Activated CD8-positive, alpha-beta memory T cell treated with anti-CD3 and anti-CD28 coated beads, Interleukin-2, amount 50 U/mL, for 48 hours (primary cell): ENCODE measurements at places on chromosomes 16 and 17.

GRCh38 chr17:7156342-7156940 is 22.7 kb downstream of the ASGR1 start:
- DNase-seq, result no peak

GRCh38 chr16:51960931-51961330 is 586.0 kb downstream of the TOX3 start:
- no peak for DNase-seq

DNA sequence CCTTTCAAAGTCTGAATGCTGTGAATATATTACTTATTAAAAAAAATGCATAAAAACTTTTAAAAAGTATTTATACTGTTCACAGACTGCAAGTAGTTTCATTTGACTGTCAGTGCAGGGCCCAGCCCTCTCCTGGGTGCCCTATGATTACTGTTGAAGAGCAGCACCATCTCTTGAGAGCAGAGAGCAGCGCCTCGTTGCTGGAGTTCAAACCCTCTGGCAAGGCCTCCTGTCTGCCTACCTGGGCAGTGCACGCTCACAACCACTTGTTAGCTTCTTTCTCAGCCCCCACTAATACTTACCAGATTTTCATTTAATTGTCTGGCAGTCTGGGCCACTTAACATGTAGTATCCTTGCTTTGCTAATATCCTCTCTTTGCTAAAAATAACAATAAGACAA is 233.4 kb downstream of the PHKB start:
- DNase-seq, result no peak

- DNase-seq, result no peak
Measured at GRCh38 chr17:57442401-57442823, 186.1 kb downstream of the MSI2 start.

GRCh38 chr16:2955779-2956578 is 8.1 kb upstream of the KREMEN2 start:
- DNase-seq, result no peak

- DNase-seq, result no peak
Measured at GRCh38 chr17:37530420-37530819, 40.7 kb downstream of the DUSP14 start.

DNA sequence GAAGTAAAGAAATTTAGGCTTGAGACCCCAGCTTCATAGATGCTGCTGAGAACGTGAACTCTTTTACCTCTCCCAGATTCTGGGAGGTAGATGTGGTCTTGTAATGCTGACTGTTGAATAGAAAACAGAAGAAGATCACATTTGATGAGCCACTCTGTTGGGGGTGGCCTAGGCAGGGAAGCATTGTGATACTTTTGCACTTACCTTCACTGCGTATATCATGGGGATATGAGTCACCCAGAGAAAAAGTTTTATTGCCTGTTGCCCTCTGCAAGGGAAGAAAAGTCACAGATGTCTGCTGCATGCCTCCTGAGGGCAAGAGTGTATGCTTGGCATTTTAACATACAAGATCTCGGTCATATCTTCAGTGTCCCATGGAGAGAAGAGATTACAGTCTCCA is 365.4 kb downstream of the SNX29 start:
- no peak for DNase-seq

GRCh38 chr16:18800293-18800692 is 1.1 kb downstream of the ARL6IP1 start:
- DNase-seq, result no peak

- no peak for DNase-seq
Measured at GRCh38 chr16:85329059-85329812, 217.0 kb upstream of the CIBAR2 start.

GRCh38 chr16:66150698-66151482 is 215.6 kb upstream of the CDH5 start:
- DNase-seq, result no peak

DNA sequence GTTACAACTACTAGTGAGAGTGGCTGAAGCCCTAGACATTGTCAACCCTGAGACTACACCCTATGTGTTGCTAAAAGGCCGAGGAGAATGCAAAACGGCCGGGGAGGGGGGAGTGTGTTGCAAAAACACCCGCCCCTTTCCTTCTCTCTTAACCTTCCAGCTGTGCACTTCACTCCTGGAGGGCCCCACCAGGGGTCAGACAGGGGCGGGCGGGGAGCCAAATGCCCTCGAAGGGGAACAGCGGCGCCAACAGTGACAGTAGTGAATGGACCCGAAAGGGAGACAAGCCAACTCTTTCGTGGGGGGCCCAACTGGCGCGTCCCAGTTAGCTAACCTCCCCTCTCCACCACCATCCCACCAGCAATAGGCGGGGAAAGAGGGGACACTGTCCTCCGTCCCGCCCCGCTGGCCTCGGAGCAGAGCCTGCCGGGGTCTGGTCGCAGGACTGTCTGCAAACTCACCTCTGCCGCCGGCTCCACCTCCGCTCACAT is 352 bp downstream of the MARF1 start:
- peak; percentile 90 for DNase-seq

- DNase-seq, result no peak
Measured at GRCh38 chr17:39365872-39366271, 35.6 kb downstream of the FBXL20 start.

- DNase-seq, result peak; percentile 83
Measured at GRCh38 chr17:42773290-42774035, at the start of gene VPS25. Gene VPS25 (plus strand): TSS chr17:42773449. CDS start chr17:42773476, 27 bp downstream.

GRCh38 chr16:4788489-4788889 is 344 bp upstream of the SEPTIN12 start:
- no peak for DNase-seq

DNA sequence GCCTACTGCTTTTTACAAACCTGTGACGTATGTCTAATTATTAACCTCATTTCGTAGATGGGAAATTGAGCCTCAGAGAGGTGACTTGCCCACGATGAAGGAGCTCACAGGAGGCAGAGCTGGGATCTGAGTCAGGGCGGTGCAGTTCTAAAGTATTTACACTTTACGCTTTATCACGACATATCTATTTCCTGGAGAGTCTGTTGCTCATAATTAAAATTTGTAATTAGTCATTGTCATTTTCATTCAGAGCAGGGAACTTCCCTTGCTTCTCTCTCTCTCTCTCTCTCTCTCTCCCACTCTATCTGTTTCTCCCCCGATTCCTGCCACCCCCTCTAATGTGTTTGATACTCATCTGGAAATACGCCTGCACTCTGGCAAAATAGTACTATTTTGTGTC is 5.9 kb downstream of the SLC5A11 start:
- DNase-seq, result no peak

GRCh38 chr17:82096709-82097183 is 1.3 kb downstream of the FASN start:
- no peak for DNase-seq

DNA sequence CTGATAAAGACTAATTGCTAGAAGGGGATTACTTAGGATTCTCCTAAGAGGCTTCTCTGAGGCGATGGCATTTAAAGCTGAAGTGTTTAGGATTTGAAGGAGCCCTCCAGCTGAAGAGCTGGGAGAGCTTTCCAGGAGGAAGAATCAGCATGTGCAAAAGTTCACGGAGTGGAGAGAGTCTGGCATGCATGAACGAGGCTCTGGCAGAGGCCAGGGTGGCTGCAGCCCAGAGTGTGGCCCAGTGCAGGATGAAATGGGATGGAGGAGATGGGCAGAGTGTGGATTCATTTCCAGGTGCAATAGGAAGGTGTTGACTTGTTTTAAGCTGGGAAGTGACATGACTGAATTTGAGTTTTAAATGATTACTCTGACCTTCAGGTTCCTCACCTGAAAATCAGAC is 249.0 kb upstream of the CCL2 start:
- DNase-seq, result no peak

DNA sequence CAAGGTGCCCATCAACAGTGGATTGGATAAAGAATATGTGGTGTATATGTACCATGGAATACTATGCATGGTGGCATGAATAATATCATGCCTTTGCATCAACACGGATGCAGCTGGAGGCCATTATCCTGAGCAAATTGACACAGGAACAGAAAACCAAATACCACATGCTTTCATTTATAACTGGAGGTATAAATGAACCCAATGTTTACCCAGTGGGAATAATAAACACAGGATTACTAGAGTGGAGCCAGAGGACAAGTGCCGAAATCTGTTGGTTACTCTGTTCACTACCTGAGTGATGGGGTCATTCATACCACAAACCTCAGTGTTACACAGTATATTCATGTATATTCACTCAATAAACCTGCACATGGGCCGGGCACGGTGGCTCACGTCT is 125.2 kb downstream of the CDH11 start:
- no peak for DNase-seq

DNA sequence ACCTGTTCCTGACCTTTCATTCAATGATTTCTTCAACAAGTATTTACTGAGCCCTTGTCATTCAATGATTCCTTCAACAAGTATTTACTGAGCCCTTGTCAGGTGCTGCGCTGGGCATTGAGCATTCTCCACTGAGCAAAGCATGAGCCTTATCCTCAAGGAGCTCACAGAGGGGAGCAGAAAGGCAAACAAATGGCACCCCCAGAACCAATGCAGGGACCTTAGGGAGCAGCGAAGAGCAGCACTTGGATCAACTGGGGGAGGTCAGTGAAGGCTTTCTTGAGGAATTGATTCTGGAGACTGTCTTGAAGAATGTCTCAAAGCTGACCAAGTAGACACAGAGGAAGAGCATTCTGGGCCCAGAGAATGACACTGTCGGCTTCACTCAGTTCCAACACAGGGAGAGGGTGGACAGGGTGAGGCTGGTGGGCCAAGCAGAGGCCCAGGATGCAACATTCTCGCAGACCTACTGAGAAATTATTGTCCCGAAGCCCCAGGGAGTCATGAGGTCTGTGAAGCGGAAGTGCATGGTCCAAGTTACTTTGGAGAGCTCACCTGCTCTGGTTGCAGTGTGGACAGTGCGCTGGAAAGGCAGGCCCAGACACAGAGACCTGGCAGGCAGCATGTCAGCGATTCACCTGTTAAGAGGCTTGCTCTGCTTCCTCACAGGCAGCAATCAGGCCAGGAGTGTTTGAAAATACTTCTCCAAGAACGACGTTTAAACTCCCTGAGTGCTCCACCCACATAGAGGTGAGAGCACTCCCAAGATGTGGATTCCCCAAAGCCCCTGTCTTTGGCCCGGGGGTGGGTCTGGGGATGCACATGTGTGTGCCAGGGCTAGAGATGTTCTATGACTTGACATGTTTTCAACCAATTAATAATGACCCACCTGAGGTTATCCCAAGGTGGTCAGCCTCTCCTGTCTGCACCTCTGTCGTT is 3.2 kb upstream of the MPO start:
- peak; percentile 40 for DNase-seq

- no peak for DNase-seq
Measured at GRCh38 chr16:83390759-83391158, 417.0 kb upstream of the HSBP1 start.

DNA sequence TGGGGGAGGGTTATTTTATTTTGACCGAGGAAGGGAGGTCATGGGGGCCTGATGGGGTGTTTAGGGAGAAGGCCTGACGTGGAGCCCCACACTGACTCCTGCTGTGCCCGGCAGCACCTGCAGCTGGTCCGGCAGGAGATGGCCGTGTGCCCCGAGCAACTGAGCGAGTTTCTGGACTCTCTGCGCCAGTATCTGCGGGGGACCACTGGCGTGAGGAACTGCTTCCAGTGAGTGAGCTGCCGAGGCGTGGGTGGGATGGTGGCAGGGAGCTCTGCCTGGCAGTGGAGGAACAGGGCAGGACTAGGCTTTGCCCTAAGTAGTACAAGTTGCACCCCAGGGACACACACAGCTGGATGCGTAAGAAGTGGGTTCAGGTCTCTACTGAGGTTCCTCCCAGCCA is 30.0 kb downstream of the NECAB2 start:
- no peak for DNase-seq

DNA sequence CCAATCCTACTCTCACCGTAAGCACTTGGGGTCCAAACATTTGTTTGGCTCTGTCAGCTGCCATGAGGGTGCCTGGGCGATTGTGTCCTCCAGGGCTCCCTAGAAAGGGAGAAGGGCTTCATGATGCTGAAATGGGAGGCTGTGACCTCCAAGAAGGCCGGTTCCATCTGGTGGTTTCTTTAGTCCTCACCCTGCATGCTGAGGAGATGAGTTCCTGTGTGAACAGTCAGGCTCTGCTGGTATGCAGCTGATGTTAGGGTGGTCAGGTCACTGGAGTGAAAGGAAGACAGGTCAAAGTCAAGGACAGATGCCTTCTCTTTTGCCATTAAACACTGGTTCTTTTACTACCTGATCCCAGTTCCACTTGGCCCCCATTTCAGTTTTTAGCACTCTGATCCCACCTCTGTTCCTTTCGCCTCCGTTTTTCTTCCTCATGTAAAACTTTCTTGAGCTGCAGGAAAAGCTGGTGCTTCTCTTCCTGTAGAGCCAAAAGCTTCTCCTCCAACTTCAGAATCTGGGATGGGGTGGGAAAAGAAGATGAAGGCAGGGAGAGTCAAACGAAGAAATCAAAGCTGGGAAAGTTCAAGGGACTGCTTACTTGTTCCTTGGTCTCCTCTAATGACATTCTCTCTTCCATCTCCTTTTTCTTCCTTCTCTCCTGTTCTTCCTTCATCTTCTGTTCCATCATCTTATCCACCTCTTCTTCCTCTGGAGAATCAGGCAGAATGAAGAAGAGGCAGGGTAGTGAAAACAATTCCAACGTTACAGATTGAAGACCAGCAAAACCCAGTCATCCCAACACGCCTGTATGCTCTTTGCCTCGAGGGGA is 1.1 kb downstream of the GPS2 start:
- DNase-seq, result peak; percentile 69

GRCh38 chr17:80270836-80271235 is 10.2 kb downstream of the RNF213 start:
- peak; percentile 79 for DNase-seq

- DNase-seq, result no peak
Measured at GRCh38 chr16:50988441-50988840, 162.6 kb downstream of the SALL1 start.

- DNase-seq, result no peak
Measured at GRCh38 chr17:35010093-35010492, 29.8 kb downstream of the LIG3 start.

GRCh38 chr17:80783971-80784370 is 207.7 kb upstream of the CHMP6 start:
- no peak for DNase-seq
